K562 (cell line): ENCODE measurements at places on chromosomes 13 and 19. TPM values are rescaled to one million over a fixed set of nuclear protein-coding genes. Genes with fewer than 3 reads are reported as not detected.
A peak's percentile ranks its signal among the peaks of the same experiment; 100 is the strongest.

The XRCC1 gene
- total RNA-seq, result 24.9 and 27.9 TPM in 2 replicates

DNA sequence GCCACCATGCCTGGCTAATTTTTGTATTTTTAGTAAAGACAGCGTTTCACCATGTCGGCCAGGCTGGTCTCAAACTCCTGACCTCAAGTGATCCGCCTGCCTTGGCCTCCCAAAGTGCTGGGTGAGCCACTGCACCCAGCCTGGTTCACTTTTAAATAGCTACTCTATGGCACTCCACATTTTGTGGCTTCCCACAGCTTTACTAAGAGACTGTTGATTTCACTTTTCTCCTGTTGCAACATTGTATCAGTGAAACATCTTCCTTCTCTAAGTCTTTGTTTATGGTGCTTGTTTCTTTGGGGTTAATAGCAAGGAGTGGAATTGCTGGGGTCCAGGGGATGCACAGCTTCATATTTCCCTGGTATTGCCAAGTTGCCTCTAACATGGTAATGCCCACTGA is 12.3 kb downstream of the TMEM38A start:
- DNase-seq, result no peak

The KCNJ14 gene
- 1.4 and 1.6 TPM in 2 replicates for total RNA-seq

- DNase-seq, result peak; percentile 92
These were observed 8.1 kb upstream of the ARRDC2 start for GRCh38 chr19:17999684-18000479.

DNA sequence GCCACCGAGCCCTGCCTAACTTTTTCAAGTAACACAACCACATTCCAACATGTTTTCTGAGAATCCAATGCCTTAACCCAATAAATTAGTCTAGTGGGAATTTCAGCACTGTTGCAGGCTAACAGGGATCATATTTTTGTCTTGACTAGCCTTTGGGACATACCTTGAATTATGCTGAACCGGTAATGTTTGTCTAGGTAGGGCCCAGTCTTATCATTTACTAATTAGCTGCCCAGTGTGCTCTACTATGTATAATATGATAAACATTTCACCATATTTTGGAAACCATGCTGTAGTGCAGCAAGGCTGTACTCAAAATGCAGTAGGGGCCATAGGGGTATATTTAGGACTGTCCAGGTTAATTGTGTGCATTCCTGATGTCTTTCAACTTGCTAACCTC is 3.3 kb upstream of the PDS5B start:
- no peak for DNase-seq

The CYP2S1 gene
- 1.9 and 2.6 TPM in 2 replicates for total RNA-seq

- no peak for DNase-seq
These were observed 38.6 kb upstream of the CD33 start for GRCh38 chr19:51186323-51186722.

GRCh38 chr13:48888613-48889012 is 87.1 kb upstream of the FNDC3A start:
- no peak for DNase-seq

The INSL3 gene
- not detected in 2 replicates for total RNA-seq

- no peak for DNase-seq
These were observed 14.4 kb downstream of the MEF2B start for GRCh38 chr19:19155495-19156219.
